GM12878 (cell line): ENCODE measurements at places on chromosomes 6 and 20. TPM values are rescaled to one million over a fixed set of nuclear protein-coding genes. Genes with fewer than 3 reads are reported as not detected.

The RAET1L gene
- not detected in 2 replicates for total RNA-seq

The SLC26A8 gene
- 0.35 TPM in 1 of 2 replicates, not detected in the other for total RNA-seq

The HDGFL1 gene
- 0.69 and 1.1 TPM in 2 replicates for total RNA-seq

The C6orf163 gene
- 1.3 and 1.4 TPM in 2 replicates for total RNA-seq

The EDN1 gene
- 3.0 and 3.5 TPM in 2 replicates for total RNA-seq

GRCh38 chr6:24818346-24818745 is 19.6 kb upstream of the ARMH2 start:
- H3K4me1 ChIP-seq = no peaks in the 10 kb centered on the region
- DNase-seq = no peak

- no peak for DNase-seq
- H3K4me1 ChIP-seq = peaks cover 33% of the 10 kb centered on the region
- H3K27ac ChIP-seq = no peak overlapping the region
- peaks cover 2% of the 10 kb centered on the region for H3K36me3 ChIP-seq
- no peak overlapping the region for H3K4me3 ChIP-seq
- no peaks in the 10 kb centered on the region for H3K27me3 ChIP-seq
Observed at GRCh38 chr20:46347841-46348803, 39.8 kb upstream of the CDH22 start.

GRCh38 chr6:34305982-34306708 is 57.3 kb upstream of the SMIM29 start:
- no peak overlapping the region for H3K4me3 ChIP-seq
- H3K27me3 ChIP-seq = no peaks in the 10 kb centered on the region
- no peak overlapping the region for H3K27ac ChIP-seq
- no peaks in the 10 kb centered on the region for H3K36me3 ChIP-seq

GRCh38 chr6:127266892-127267645 is 405 bp downstream of the RNF146 start:
- no peak for DNase-seq
- H3K27ac ChIP-seq = peak overlapping the region; percentile 87
- no peaks in the 10 kb centered on the region for H3K27me3 ChIP-seq
- peak overlapping the region; percentile 98 for H3K4me3 ChIP-seq

- no peak for DNase-seq
- H3K27ac ChIP-seq = no peak overlapping the region
- no peak overlapping the region for H3K4me3 ChIP-seq
- H3K27me3 ChIP-seq = no peaks in the 10 kb centered on the region
Observed at GRCh38 chr20:59785986-59786795, 147.2 kb downstream of the SYCP2 start.

DNA sequence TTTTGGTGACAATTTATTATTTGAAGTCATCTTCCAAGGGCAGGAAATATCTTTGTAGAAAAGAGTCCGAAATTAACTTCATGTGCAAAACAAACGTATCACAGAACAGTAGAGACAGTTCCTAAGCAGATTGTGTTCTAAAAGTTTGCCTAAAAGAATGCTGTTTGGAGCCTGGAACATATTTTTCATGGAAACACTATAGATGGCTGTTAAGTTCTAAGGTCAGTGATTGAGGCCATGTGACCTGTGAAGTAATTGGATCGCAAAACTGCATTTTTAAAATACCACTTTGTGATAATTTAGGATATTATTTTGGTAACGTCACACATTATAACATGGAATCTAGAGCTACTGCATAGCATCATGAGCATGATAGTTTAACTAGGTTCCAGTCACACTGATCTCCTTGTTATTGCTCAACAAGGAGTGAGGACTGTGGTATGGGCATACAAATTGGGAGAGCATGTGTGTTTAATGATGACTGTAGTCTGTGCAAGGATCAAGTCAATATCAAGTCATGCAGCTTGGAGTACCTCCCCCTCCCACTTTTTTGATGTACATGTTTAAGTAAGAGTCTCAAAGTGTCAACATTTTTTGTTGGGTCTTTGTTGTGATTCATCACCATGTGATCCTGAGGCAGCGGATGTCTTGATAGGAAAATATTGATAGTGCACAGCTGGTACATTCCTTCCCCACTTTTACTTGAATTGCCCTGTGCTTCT is 609.3 kb upstream of the CITED2 start:
- no peak overlapping the region for H3K27ac ChIP-seq
- H3K4me1 ChIP-seq = no peaks in the 10 kb centered on the region
- H3K27me3 ChIP-seq = no peaks in the 10 kb centered on the region

DNA sequence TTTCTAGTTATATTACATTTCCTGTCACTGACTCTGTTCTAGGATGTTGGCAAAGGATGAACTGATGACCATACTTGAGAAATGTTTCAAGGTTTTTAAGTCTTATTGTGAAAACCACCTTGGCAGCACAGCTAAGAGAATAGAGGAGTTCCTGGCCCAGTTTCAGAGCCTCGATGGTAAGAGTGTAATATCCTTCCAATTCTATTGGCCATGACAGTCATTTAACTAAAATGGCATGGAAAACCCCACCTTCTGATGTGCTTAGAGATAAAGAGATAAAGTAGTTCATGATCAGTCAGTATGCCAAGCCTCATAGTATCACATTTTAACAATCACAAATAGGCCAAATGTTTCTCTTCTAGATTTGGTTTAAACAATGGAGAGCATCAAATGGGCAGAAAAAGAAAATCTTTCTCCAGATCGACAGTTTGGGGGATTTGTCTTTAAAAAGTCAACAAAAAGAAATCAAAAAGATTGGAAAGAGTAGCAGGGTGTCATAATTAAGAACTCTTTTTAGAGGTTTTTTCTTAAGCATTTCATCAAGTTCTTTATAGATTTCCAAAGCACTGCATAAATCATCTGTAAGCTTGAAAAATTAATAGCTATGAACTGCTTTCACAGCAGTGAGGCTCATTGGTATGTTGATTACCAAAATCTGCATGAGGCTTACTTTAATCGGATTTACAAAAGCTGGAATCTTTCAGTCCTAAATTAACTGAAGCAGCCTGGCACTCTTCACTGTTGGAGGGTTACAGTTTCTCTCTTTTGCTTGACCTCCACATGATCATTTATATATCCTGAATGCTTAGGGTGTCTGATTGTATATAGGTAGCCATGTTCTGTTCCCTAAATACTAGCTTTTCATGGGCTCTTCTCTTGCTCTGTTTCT is 48.7 kb downstream of the AKIRIN2 start:
- H3K27me3 ChIP-seq = no peaks in the 10 kb centered on the region
- no peaks in the 10 kb centered on the region for H3K36me3 ChIP-seq
- no peak overlapping the region for H3K27ac ChIP-seq
- 0 out of 2 replicates have a peak, but pooled peaks cover 6% of the 10 kb centered on the region for H3K4me1 ChIP-seq

GRCh38 chr20:48706116-48706656 is 121.6 kb downstream of the PREX1 start:
- H3K4me3 ChIP-seq = no peak overlapping the region
- no peak for DNase-seq
- H3K36me3 ChIP-seq = peaks cover 42% of the 10 kb centered on the region
- H3K27ac ChIP-seq = no peak overlapping the region

GRCh38 chr6:5680095-5680494 is 326.6 kb downstream of the NRN1 start:
- no peaks in the 10 kb centered on the region for H3K27me3 ChIP-seq
- 0 out of 2 replicates have a peak overlapping the region, but pooled peaks have one; percentile 4 for H3K4me3 ChIP-seq
- no peak for DNase-seq
- H3K36me3 ChIP-seq = no peaks in the 10 kb centered on the region

GRCh38 chr6:125421836-125422235 is 120.1 kb upstream of the HDDC2 start:
- H3K4me3 ChIP-seq = no peak overlapping the region
- H3K27ac ChIP-seq = no peak overlapping the region
- DNase-seq = no peak
- H3K36me3 ChIP-seq = no peaks in the 10 kb centered on the region
- H3K27me3 ChIP-seq = no peaks in the 10 kb centered on the region

GRCh38 chr6:1129131-1129530 is 182.8 kb upstream of the FOXQ1 start:
- no peaks in the 10 kb centered on the region for H3K27me3 ChIP-seq
- DNase-seq = no peak
- H3K27ac ChIP-seq = no peak overlapping the region

DNA sequence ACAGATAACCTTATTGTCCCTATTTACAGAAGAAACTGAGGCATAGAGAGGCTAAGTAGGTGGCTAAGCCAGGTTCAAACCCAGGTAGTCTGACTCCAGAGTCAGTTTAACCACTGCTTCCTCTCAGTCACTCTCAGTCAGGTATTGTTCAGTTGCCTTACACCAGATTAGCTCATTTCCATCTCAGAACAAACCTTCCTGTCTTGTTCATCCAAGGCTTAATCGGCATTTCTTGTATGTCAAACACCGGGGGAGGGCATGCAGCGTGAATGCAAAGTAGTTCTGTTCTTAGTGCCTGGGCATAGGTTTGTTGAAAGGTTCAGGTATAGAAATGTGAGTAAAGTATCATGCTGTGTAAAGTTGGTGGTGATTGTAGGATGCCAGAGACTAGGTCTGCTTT is 51.7 kb downstream of the CTNNBL1 start:
- no peak overlapping the region for H3K27ac ChIP-seq
- H3K36me3 ChIP-seq = peaks cover 19% of the 10 kb centered on the region
- H3K4me3 ChIP-seq = no peak overlapping the region

- no peaks in the 10 kb centered on the region for H3K4me1 ChIP-seq
- H3K36me3 ChIP-seq = no peaks in the 10 kb centered on the region
- peaks cover 2% of the 10 kb centered on the region for H3K27me3 ChIP-seq
- H3K27ac ChIP-seq = no peak overlapping the region
- H3K4me3 ChIP-seq = no peak overlapping the region
Observed at GRCh38 chr6:39260953-39261352, 31.7 kb upstream of the KCNK5 start.

DNA sequence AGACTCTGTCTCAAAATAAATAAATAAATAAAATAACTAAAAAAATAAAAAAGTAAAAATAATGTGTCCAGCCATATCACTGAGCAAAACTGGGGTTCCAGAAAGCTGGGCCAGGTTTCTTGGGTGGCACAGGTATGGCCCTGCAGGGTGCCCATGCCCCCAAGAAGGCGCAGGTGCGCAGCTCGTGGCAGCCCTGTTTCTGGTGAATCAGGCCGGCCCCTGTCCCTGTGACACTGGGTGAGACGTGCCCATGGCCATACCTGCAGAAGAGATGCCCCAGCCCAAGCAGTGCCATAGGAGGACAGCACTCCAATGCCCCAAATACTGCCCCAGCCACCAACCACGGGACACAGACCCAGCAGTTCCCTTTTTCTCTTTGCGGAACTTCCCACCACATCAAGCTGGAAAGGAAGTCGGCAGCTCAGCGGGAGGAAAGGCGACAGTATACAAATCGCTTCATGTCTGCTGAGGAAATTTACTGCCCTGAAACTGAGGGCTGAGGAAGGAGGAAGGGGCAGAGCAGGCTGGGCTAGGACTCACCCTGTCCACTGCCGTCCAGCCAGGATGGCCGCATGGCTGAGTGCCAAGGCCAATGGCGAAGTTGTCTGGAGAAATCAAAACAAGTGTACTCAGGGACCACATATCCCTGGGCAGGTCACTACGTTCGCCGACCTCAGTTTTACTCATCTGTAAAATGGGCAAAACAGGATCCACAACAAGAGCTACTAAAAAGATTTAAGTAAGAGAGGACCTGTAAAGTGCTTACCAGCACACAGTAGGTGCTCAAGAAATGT is 55.4 kb downstream of the PREX1 start:
- no peak for DNase-seq
- no peak overlapping the region for H3K4me3 ChIP-seq
- peaks cover 3% of the 10 kb centered on the region; the same call in 1 of the 2 replicates for H3K36me3 ChIP-seq
- H3K27me3 ChIP-seq = no peaks in the 10 kb centered on the region
- peak overlapping the region; percentile 38 for H3K27ac ChIP-seq

DNA sequence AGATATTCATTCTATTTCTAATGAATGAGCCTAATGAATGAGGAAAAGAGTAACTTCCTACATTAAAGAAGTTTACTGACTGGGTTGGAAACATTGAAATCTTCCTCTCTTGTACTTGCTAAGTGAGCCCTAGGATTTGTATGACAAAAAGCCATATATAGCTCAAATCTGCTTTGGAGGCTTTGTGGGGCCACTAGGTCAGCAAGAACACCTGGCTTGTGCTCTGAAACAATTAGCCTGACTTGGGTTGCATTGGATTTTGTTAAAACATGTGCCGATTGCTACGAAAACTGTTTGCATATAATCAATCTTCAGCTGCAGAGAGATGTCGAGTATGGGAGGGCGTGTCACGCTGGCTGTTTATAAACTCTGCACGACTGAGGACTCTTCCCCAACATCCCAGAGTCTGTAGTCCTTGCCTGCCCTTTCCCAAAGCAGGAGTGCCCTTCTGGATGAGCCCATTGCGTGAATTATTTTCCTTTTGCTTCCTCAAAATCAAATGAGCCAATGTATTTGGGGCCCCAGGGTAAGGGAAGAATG is 684.8 kb downstream of the DHX35 start:
- no peak overlapping the region for H3K4me3 ChIP-seq
- DNase-seq = no peak
- no peaks in the 10 kb centered on the region for H3K36me3 ChIP-seq
- H3K27me3 ChIP-seq = no peaks in the 10 kb centered on the region; the same call in 1 of the 2 replicates

DNA sequence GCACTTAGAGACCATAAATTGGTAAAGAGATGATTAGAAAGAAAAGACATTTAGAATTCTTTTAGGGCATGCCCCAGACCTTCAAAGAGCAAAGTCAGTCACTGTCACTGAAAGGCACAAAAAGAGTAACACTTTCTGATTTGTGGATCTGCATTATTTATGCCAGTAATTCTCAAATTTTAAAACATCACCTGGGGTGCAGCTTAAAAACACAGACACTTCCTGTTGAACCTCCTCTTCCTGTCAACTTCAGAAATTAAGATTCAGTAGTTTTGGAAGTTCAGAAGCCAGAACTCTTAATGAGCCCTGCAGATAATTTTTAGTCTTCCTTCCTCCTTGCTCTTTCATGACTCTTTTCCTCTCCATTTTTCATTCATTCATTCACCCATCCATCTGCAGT is 137.5 kb downstream of the NRN1 start:
- H3K36me3 ChIP-seq = no peaks in the 10 kb centered on the region
- DNase-seq = no peak
- H3K27me3 ChIP-seq = no peaks in the 10 kb centered on the region
- no peak overlapping the region for H3K27ac ChIP-seq
- no peak overlapping the region for H3K4me3 ChIP-seq
- peaks cover 9% of the 10 kb centered on the region for H3K4me1 ChIP-seq

DNA sequence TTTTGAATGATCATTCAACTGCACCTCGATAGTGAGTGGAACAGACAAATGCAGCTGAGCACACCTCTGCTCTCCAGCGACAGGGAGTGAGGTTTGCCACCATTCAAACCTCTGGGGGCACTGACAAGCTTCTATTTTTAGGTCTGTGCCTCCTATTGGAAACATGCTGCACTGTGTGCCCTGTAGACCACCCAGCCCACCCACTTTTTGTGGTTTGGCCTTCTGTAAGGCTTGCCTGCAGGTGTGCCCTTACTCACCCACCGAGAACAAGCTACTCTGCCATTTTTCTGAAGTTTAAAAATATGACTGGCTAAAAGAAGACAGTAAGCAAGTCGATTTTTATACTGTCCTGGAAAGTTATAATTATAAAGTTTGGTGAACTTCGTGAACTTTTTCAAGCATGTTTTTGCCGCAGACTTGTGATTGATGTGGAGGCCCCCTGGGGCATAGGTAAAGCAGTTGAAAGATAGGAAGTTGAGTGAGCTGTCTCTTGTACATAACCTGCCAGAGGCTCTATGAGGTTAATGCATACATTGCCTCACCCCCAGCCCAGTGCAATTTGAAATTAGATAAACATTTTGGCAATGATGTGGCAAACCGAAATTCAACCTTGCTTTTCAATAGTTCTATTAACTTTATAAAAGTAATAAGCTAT is 53.8 kb downstream of the ADGRG6 start:
- no peak for DNase-seq
- H3K27ac ChIP-seq = no peak overlapping the region
- H3K4me1 ChIP-seq = no peaks in the 10 kb centered on the region
- H3K36me3 ChIP-seq = no peaks in the 10 kb centered on the region
- H3K4me3 ChIP-seq = no peak overlapping the region
- no peaks in the 10 kb centered on the region for H3K27me3 ChIP-seq
